A549 treated with DMSO at 1 μM for 4 hours (cell line): ENCODE measurements at places on chromosomes 2 and 18. TPM values are rescaled to one million over a fixed set of nuclear protein-coding genes. Genes with fewer than 3 reads are reported as not detected.

Gene QPCT
- total RNA-seq, result 17.5 to 21.3 TPM (median 18.6 TPM) in 5 replicates

Gene DOK1
- total RNA-seq, result 4.0 to 5.6 TPM (median 4.9 TPM) in 5 replicates

Gene MOGAT1
- not detected in 5 replicates for total RNA-seq

Gene RAB6C
- total RNA-seq, result not detected in 5 replicates

Gene SATB2
- 3.3 to 3.9 TPM (median 3.6 TPM) in 5 replicates for total RNA-seq

Gene INSIG2
- total RNA-seq, result 10.2 to 12.2 TPM (median 11.9 TPM) in 5 replicates

Gene SLC66A3
- total RNA-seq, result 34.1 to 41.4 TPM (median 37.2 TPM) in 5 replicates

Gene RNF125
- 0.24 to 0.53 TPM (median 0.35 TPM) in 5 replicates for total RNA-seq

Gene TANK
- 32.0 to 52.6 TPM (median 43.5 TPM) in 5 replicates for total RNA-seq

Gene CLIP4
- total RNA-seq, result 22.4 to 33.0 TPM (median 30.0 TPM) in 5 replicates

Gene ABCG8
- total RNA-seq, result not detected in 5 replicates

Gene LYPD1
- total RNA-seq, result 15.1 to 20.5 TPM (median 18.2 TPM) in 5 replicates

Gene KCNK3
- total RNA-seq, result 1.2 to 1.6 TPM (median 1.4 TPM) in 5 replicates

Gene STEAP3
- total RNA-seq, result 39.2 to 47.7 TPM (median 39.9 TPM) in 5 replicates

Gene CCDC85A
- 0.09 to 0.16 TPM (median 0.13 TPM) in 5 replicates for total RNA-seq

Gene HNMT
- 0.28 to 1.2 TPM (median 0.44 TPM) in 5 replicates for total RNA-seq

Gene KIAA2012
- not detected in 5 replicates for total RNA-seq

Gene TNS1
- 6.1 to 13.5 TPM (median 9.6 TPM) in 5 replicates for total RNA-seq

Gene IL36A
- not detected in 5 replicates for total RNA-seq

Gene C18orf63
- total RNA-seq, result not detected in 5 replicates

Gene EIF4E2
- total RNA-seq, result 87.5 to 162 TPM (median 92.1 TPM) in 5 replicates

Gene DYNAP
- total RNA-seq, result not detected in 5 replicates

Gene EFEMP1
- total RNA-seq, result 30.5 to 51.4 TPM (median 45.1 TPM) in 5 replicates

Gene ATIC
- total RNA-seq, result 191 to 234 TPM (median 222 TPM) in 5 replicates

Gene ALKAL2
- total RNA-seq, result not detected in 5 replicates

Gene FAP
- 0.08 to 0.15 TPM (median 0.11 TPM) in 3 of 5 replicates, not detected in the others for total RNA-seq

Gene RNU2-63P
- total RNA-seq, result not detected in 5 replicates

Gene GKN1
- total RNA-seq, result 0.57 to 0.74 TPM (median 0.71 TPM) in 5 replicates

Gene TRIM54
- 0.33 to 0.73 TPM (median 0.46 TPM) in 5 replicates for total RNA-seq

Gene ZNF512
- total RNA-seq, result 13.6 to 19.8 TPM (median 18.9 TPM) in 5 replicates

Gene GPR17
- 0.06 to 0.47 TPM (median 0.10 TPM) in 5 replicates for total RNA-seq

Gene IL36B
- total RNA-seq, result 0.15 to 0.25 TPM (median 0.24 TPM) in 3 of 5 replicates, not detected in the others

Gene WDR35
- total RNA-seq, result 14.1 to 17.5 TPM (median 16.6 TPM) in 5 replicates

Gene INHBB
- 13.4 to 20.3 TPM (median 16.0 TPM) in 5 replicates for total RNA-seq

Gene MC5R
- total RNA-seq, result not detected in 5 replicates

Gene GRHL1
- total RNA-seq, result 1.2 to 1.7 TPM (median 1.2 TPM) in 5 replicates

Gene SMPD4
- 68.8 to 82.2 TPM (median 73.9 TPM) in 5 replicates for total RNA-seq

Gene GNAL
- 6.7 to 7.8 TPM (median 6.8 TPM) in 5 replicates for total RNA-seq

Gene SULT1C4
- not detected in 5 replicates for total RNA-seq

Gene GAD1
- total RNA-seq, result 0.41 to 1.1 TPM (median 0.68 TPM) in 5 replicates

Gene SLC4A1AP
- total RNA-seq, result 30.4 to 36.0 TPM (median 32.3 TPM) in 5 replicates

Gene KLHL41
- total RNA-seq, result 0.14 to 0.20 TPM (median 0.17 TPM) in 5 replicates

Gene LONRF2
- 3.3 to 5.5 TPM (median 4.8 TPM) in 5 replicates for total RNA-seq

Gene IL36RN
- total RNA-seq, result 0.06 to 0.14 TPM (median 0.07 TPM) in 5 replicates

Gene UGT1A8
- 0.08 to 0.26 TPM in 2 of 5 replicates, not detected in the others for total RNA-seq

Gene BCL2
- total RNA-seq, result 0.48 to 0.84 TPM (median 0.71 TPM) in 5 replicates

Gene PSD4
- total RNA-seq, result 9.1 to 11.2 TPM (median 10.6 TPM) in 5 replicates

Gene SCLY
- total RNA-seq, result 19.7 to 26.6 TPM (median 23.2 TPM) in 5 replicates

Gene SUMO1
- 136 to 182 TPM (median 149 TPM) in 5 replicates for total RNA-seq

Gene LRRTM1
- not detected in 5 replicates for total RNA-seq

Gene CYRIA
- 0.14 to 0.23 TPM (median 0.22 TPM) in 5 replicates for total RNA-seq

Gene IL1B
- 0.17 to 0.49 TPM (median 0.28 TPM) in 5 replicates for total RNA-seq

Gene METTL8
- 23.9 to 35.3 TPM (median 30.8 TPM) in 5 replicates for total RNA-seq

Gene STAT1
- 60.5 to 71.8 TPM (median 66.2 TPM) in 5 replicates for total RNA-seq

Gene BCL11A
- total RNA-seq, result 0.03 to 0.14 TPM (median 0.04 TPM) in 4 of 5 replicates, not detected in the other

Gene DSG2
- total RNA-seq, result 48.7 to 82.8 TPM (median 68.1 TPM) in 5 replicates

Gene REG3G
- total RNA-seq, result not detected in 5 replicates

Gene NT5DC4
- total RNA-seq, result not detected in 5 replicates

Gene FER1L5
- 0.02 TPM in 1 of 5 replicates, not detected in the others for total RNA-seq
